ENCODE measurements at places on chromosomes 13 and 19.
A peak's percentile ranks its signal among the peaks of the same experiment; 100 is the strongest.

DNA sequence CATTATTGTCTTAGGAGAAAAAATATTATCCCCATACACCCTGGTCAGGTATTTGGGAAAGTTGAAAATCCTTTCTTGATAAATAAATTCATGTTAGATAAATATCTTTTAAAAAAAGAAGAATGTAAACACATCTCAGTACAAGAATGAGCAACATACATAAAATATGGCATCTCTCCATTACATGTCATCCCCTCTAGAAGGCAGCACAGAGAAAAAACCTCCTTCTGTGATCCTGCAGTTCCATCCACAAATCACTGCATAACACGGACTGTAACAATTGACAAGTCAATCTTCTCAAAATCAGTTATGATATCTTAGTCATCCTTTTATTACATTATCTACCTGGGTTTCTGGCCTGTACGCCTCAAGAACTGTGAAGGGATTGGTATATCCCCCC, 683.9 kb upstream of the KLHL1 start:
- no peak for DNase-seq

- DNase-seq: no peak
Observed at GRCh38 chr13:113350065-113350937, 13.6 kb downstream of the GRTP1 start.

DNA sequence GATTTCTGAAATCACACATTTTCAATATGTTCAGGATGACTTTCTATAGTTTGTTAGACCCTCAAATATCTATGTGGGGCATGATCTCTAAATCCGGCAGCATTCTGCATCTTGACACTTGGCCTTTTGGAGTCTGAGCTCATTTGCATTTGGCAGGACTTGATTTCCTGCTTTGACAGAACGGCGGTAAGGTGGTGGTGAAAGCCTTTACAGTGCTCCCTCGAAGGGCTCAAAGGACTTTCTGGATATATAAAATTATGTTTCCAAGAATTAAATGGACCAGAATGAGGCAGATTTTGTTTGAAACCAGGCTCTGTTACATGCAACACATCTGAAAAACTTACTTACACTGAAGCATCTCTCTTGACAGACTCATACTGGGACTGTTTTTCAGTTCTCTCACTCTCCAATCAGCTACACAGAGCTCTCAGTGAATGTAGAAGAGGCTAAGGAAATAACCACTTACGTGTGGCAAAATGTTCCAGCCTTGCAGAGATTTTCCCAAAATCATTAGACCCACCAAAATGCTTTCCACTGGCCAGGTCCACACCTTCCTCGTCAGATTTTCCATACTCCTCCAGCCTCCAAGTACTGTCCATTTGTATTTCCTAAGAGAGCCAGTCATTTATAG, 207.2 kb downstream of the SPRY2 start:
- DNase-seq: no peak

- DNase-seq: no peak
Observed at GRCh38 chr13:19810996-19811881, 28.5 kb upstream of the PSPC1 start.

DNA sequence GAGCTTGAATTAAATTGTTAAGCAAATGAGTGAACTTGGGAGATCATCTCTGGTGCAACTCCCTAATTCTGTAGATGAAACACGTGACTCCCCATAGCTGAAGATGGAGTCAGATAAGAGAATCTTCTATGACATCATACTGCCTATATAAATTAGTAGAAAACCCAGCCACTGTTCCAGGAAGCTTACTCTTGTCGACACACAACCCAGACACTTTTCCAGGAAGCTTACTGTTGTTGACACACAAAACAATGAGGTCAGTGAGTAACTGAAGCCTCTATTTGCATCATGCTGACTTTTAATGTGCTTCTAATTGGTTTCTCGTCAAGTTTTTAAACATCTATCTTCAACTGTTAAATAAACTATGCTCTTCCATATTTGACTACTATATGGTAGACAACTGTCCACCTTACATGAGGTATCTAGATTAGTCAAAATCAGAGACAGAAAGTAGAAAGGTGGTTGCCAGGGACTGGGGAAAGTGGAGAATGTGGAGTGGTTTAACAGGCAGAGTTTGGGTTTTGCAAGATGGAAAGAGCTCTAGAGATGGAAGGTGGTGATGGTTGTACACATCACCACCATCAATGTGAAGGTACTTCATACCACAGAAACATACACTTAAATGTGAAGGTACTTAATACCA, 168.2 kb downstream of the FGF14 start:
- DNase-seq: no peak

DNA sequence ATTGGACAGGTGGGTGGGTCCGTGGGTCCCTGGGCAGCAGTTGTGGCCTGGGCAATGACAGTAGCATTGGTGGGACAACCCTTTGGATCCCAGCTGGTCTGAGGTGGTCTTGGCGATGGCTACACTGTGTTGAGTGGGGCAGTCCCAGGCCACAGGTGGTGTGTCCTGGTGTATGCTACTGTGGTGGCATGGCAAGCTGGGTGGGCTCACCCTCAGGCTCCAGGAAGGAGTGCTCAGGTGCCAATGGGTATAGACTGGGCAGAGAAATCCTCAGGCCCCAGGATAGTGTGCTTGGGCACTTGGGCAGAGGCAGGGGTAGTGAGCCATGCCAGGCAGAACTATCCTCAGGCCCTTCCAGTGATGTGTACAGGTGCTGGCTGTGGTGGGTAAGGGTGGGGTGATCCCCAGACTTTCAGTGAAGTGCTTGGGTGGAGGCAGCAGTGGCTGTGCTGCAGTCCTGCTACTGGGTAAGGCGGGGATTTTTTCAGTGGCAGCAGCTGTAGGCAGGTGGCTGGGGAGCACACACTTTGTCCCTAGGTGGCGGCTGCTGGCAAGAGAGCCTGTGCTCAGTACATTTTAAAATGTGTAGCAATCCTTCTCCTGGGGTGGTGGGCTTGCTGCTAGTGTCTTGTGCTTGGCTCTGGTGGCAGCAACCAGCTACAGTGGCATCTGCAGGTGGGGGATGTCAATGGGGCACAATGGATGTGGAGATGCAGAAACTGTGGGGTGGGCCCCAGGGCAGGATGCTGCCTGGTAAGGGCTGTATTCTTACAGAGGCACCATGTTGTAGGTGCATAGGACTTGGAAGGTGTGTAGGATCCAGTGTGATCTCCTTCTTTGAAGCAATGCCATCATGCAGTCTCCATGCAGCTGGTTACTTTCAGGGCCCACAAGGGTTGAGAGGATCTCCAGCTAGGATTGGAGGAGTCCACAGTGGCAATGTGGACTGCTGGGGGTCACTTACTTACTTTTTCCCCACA, 64.9 kb downstream of the DNAJC3 start:
- DNase-seq: no peak

DNA sequence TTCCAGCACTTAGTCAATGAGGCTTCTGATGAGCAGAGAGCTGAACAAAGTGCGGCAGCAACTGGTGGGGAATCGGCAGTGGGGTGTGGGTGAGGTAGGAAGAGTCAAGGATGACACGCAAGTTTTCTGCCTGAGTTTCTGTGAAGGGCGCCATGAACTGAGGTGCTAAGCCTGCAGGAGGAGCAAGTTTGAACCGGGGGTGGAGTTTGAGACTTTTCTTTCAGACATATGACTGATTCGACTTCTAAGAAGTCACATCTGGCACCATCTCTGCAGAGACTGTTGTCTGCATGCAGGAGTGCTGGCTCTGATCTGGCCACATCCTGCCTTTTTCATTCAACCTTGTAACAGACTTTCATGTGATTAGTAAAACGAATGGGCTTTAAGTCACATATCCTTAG, 14.8 kb upstream of the GPI start:
- DNase-seq: peak; percentile 64

DNA sequence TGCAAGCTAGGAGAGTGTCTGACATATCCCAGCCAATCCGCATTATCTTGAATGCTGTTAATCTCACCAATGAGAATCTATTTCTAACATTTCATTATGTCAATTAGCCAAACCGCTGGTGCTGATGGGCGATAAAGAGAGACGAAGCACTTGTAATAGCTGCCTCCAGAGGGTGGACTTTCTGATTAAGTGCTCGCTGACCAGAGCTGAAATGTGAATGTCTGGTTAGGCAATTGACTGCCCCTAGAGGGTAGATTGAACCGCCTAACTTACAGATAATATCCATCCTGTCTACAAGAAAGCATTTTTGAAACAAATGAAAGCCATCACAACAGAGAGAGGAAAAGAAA, 552 bp upstream of the GRWD1 start:
- no peak for DNase-seq

- DNase-seq: peak; percentile 51
Observed at GRCh38 chr19:12788682-12789097, 2.6 kb upstream of the JUNB start.

DNA sequence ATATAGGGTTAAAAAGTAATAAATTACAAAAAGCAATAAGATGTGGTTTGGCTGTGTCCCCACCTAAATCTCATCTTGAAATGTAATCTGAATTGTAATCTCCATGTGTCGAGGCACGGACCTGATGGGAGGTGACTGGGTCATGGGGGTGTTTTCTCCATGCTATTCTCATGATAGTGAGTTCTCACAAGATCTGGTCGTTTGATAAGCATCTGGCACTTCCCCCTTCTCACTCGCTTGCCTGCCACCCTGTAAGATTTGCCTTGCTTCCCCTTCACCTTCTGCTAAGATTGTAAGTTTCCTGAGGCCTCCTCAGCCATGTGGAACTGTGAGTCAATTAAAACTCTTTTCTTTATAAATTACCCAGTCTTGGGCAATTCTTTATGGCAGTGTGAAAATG, 577.4 kb downstream of the TBC1D4 start:
- no peak for DNase-seq

- DNase-seq: no peak
Observed at GRCh38 chr19:54062643-54063042, 1.1 kb downstream of the VSTM1 start.

DNA sequence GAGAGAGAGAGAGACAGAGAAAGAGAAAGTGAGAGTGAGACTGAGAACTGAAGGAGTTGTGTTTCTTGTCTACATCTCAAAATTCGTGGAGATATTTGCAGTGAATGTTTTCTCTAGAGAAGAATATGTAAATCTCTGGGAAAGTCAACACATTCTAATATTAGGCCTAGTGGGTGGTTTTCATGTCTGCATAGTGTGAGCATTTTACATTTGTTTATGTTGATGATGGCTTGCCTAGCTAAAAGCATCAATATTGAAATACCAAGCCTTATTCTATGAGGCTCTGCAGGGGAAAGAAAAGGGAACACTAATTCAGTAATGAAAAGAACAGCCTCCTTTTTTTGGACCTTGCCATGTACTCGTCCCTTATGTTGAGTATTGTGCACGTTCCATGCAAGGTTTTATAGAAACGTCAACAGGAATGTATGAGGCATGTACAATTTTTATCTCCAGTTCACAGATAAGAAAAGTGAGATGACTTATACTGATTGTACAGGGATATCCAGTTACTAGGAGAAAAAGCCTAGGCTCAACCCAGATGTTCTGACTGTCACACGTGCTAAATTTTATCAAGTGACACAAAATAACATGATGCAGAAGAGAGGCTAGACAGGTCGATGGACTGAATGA, 1288.9 kb upstream of the SLC10A2 start:
- DNase-seq: no peak

DNA sequence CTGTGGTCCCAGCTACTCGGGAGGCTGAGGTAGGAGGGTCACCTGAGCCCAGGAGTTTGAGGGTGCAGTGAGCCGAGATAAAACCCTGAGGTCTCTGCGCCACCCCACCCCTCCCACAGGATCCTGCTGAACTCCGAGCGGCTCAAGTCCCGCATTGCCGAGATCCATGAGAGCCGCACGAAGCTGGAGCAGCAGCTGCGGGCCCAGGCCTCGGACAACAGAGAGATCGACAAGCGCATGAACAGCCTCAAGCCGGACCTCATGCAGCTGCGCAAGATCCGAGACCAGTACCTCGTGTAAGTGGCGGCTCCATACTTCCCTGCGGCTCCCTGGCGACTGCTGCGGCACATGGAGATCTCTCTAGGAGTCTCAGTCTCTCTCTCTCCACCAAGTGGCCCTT, 6.6 kb upstream of the IFI30 start:
- no peak for DNase-seq

GRCh38 chr19:6576869-6577475, 14.0 kb downstream of the CD70 start:
- no peak for DNase-seq

DNA sequence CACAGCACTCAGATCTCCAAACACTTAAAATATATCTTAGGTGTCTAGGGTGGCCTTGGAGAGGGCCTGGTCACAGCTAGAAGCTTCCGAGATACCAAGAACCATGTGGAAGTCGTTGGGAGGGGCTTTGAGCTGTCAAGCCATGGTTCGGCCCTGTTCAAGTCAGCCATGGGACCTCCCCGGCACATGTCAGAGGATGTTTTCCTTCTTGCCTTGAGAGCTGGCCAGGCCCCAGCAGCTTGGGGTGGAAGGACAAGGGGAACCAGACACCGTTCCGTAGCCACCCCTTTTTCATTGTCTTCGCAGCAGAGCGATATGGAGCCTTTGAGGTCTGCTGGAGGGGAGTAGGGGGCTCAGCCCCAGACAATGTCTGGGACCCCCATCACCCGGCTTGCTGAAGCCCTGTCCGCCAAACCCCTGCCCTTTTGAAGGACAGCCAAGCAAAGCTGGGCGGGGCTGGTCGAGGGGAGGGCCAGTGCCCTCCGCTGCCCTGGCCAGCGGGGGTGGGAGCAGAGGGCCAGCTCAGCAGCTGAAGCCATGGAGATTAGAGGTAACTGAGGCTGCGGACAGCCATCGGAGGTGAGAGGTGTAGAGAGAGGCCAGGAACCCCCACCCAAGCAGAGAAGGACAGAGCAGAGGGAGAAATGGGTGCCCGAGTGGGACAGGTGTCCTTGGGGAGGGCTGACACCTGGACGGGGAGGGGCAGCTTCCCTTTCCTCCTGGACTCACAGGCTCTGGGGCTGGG, 435 bp downstream of the KLK11 start:
- no peak for DNase-seq

- DNase-seq: no peak
Observed at GRCh38 chr19:49869009-49869483, 1.7 kb upstream of the PNKP start.

DNA sequence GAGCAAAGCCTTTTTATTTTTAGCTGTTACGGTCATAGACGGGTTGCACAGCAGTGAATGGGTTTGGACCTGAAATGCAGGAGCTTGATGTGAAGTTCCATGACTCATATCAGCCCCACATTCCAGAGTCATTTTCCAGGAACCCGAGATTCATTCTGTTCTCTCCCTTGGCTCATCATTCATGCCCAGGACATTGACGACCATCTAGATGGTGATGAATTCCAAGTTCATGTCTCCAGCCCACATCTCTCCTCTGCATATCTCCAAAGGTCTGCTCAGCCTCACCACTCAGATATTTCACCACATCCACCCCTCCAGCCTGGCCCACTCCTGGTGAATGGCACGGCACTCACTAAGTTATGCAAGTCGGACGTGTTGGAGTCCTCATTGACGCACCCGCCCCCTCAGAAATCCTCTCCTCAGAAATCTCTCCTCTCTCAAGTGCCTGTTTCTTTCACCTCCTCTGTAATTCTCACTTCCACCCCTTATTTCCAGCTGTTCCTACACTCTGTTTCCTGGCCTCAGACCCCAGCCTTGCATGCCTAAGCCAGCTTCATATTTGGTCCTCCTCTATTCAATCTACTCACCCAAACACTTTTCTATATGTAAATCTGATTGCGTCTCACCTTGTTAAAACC, 83.1 kb downstream of the ALOX5AP start:
- no peak for DNase-seq

GRCh38 chr19:16445238-16446107, 26.3 kb downstream of the EPS15L1 start:
- no peak for DNase-seq
